ENCODE measurements at places on chromosomes 12 and 14.

- no peak for DNase-seq
These were observed 7.1 kb downstream of the ZFP36L1 start for GRCh38 chr14:68785534-68786490.

DNA sequence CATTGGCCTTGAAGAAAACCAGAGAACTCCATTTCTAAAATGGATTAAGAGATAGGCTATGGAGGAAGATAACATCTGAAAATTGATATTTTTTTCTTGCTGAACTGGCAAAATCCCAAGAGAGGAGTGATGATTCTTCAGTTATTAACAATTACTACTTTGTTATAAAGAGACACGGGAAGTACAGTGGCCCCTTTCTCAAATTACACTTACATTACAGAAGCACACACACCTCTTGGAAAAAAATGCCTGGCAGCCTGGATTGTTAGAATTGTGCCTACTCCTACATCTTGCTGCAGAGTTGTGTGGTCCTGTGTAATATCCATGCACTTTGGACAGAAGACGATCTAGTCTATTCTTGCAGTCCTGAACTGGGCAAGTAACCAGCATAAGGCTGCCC lies 71.7 kb downstream of the TGFB3 start:
- DNase-seq, result no peak

GRCh38 chr14:60381909-60382308 lies 104.0 kb downstream of the C14orf39 start:
- no peak for DNase-seq

- DNase-seq, result no peak
These were observed 188.7 kb upstream of the TMEM260 start for GRCh38 chr14:56390859-56391258.

- no peak for DNase-seq
These were observed 71.1 kb downstream of the USP15 start for GRCh38 chr12:62331306-62331705.

DNA sequence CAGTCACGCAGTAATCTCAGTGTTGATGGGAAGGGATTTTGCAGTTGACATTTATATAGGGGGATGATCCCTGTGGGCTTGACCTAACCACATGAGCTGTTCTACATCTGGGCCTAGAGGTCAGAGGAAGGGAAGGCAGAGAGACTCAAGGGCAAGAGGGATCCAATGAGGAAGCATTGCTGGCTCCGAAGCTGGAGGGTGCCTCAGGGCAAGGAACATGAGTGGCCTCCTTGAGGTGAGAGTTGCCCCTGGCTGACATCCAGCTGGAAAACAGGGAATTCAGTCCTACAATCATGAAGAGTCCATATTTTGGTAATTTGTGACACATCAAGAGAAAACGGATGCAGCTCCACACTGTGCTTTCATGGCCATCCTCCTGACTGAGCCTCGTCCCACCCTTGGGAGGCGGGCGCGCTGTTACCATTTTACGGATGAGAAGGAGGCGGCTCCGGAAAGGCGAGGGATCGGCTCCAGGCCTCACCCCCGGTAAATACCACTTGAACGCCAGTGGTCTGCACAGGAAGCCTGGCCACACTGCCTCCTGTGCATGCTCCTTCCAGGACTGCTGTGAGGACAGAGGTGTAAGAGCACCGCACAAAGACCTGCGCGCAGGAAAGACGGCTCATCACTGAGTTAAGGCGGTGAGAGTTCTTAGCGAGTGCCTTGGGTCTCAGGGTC lies 18.5 kb upstream of the FKBP4 start:
- no peak for DNase-seq

DNA sequence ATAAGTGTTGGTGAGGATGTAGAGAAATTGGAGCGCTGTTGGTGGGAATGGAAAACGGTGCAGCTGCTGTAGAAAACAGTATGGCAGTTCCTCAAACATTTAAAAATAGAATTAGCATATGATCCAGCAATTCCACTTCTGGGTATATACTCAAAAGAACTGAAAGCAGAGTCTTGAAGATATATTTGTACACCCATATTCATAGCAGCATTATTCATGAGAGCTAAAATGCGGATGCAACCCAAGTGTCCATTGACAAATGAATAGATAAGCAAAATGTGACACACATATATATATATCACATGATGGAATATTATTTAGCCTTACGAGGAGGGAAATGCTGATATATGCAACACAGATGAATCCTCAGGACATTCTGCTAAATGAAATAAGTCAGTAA lies 84.7 kb upstream of the CEP83 start:
- no peak for DNase-seq

DNA sequence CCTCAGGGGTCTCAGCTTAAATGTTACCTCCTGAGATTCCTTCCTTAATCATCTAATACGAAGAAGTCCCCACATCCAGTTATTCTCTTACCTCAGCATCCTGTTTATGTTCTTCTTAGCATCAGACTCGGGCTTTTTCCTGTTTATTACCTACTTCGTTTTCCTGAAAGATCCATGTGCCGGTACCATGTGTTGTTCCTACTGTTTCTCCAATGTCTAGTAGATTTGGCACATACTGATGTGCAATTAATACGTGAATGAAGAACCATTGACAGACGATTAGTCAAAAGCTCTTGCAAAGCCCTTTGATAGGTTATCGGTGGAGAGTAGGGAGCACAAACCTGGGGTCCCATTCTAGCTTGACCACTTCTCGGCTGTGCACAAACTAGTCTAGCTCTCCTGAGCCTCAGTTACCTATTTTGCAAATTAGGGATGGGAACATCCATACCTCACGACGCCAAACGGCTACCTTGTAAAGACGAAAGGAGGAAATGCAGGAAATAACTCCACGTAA lies 735 bp upstream of the MAPKAPK5 start:
- peak; percentile 37 for DNase-seq

GRCh38 chr14:50263321-50263720 lies 31.9 kb upstream of the SOS2 start:
- no peak for DNase-seq

DNA sequence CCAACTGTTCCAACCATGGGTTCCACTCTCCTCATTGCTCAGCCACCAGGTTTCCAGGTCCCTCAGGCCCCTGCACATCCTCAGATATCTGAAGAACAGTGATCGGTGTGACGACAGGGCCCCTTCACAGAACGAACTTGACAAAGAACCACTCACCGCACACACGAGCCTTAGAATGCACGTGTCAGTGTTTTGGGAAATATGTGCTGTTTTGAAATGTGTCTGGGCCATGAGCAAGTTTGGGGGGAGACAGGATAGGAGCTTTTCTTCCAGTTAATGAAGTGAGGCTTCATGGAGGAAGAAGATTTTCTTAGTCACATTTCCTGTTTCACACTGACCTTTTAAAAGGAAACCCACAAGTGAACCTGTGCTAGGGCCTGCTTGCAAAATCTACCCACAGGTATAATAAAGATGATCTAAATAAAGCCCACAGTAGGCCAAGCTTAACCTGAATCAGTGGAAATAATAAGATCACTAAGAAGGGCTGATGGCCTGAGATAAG lies 58.6 kb downstream of the ZFP36L1 start:
- peak; percentile 59 for DNase-seq

DNA sequence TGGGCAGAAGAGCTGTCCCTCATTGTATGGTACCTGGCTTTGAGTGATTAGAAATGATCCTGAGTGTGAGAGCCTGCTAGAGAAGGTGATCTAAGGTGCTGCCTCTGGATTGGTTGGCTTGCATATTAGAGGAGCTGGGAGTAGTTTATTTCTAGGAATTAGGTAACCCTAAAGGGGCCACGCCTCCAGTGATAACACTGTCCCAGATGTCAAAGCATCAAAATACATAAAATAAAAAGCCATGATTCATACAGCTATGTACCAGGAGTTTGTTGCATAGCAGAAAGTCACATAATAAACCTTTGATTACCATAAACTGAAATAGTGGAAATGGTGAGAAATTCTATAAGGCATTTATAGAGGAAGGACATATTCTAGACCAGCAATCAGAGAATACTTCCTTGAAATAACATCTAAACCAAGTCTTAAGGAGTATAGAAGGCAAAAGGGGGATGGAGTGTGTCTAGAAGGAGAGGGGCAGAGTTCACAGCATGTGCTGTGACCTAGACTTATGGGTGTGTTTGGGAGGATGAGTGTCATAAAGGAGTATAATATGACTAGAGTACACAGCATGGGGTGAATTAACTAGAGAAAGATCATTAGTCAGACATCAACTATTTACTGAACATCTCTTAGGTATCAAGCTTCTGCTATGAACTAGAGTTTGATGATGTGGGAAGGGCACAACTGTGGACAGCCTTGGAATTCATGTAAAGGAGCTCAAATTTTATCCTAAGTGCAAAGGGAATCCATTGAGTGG lies 686.4 kb downstream of the GALC start:
- DNase-seq, result no peak

DNA sequence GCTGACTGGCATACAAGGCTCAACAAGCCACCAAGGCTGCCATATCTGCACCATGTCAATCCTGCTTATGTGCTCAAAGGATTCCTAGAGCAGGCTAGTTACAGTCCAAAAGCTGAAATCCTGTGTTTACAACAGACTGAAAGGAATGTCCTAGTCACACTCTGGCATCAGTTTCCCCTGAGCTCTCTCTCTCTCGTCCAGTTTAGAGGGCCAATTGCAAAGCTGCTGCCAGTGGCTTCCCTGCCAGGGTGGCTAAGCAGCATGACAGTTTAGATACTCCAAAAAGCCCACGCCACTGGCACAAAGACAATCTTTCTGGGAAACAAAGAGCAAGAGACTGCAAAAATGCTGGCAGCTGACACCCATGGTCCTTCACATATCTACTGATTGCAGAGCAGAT lies 392.1 kb downstream of the RPS29 start:
- no peak for DNase-seq

DNA sequence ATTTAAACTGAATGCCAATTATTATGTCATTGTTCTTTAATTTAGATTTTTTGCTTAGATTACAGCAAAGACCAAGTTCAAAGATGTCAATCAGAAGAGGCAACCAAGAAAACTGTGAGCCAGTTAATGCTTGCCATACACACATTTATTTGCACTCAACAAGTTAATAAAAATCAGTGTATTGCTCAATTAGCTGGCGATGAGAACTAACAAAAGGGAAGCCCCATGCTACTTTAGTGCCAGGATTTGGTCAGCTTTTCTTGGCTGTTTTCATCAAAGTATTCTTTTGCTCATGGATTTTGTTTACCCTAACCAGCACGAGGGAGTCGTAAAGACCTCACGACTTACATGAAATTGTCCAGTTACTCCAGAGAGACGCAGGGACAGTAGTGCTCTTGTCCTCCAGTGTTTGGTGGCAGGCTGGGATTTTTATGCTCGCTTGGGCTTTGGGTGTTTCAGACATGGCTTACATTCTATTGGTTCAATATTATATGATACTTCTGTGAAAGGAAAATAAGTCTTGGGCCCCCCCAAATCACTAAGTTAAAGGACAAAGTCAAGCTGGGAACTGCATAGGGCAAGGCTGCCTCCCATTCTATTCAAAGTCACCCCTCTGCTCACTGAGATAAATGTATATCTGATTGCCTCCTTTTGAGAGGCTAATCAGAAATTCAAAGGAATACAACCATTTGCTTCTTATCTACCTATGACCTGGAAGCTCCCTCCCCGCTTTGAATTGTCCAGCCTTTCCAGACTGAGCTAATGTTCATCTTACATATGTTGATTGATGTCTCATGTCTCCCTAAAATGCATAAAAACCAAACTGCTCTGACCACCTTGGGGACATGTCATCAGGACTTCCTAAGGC lies 7.4 kb upstream of the B4GALNT1 start:
- no peak for DNase-seq

GRCh38 chr12:15555446-15555845 lies 233.1 kb downstream of the PTPRO start:
- no peak for DNase-seq

- DNase-seq, result no peak
These were observed 60.0 kb downstream of the PPP2R5C start for GRCh38 chr14:101821528-101821927.

GRCh38 chr12:53418221-53418620 lies 5.4 kb upstream of the AMHR2 start:
- peak; percentile 7 for DNase-seq

DNA sequence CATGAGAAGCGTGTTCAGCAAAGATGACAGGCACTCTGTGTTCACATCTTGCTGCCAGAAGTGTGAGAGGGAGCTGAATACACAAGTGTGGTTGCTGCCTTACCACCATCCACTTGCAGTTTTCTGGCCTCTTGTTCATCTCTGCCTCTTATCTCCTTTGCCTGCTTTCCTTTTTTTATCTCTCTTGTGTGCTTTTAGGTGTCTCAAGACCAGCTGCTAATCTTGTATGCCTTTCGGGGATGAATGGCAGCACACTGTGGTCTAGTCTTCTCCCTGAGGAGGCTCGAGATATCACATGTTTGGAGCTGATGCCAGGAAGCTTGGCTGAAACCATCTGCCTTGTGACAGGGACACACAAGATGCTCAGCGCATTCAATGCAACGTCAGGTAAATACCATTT lies 17.2 kb downstream of the FAM234B start:
- no peak for DNase-seq

DNA sequence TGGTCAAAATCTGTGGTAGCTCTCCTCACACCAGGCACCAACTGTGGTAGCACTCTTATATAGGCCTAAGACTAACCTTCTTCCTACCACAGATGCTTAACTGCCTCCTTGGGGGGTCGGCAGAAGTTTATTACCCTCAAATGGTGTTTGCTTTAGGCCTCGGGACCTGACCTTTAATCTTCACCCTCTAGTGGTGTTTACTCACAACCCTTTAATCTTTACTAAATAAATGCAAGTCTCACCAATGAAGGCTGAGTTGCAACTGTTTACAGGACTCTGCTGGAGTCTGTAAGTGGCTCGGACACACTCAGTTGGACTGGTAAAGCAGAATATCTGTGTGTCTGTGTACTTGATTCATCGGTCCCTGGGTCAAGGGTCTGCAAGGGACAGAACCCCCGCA lies 29.4 kb downstream of the CCER1 start:
- DNase-seq, result no peak

- peak; percentile 82 for DNase-seq
These were observed at the start of gene PRKCH for GRCh38 chr14:61321385-61322010. Gene PRKCH, plus strand, starts transcription at chr14:61321579. Its CDS starts 523 bp downstream, at chr14:61322102.

GRCh38 chr14:24254630-24255392 lies 8.2 kb downstream of the TGM1 start:
- no peak for DNase-seq

Data from GM10248 (cell line).